Dorsolateral prefrontal cortex (tissue), 122 donors: ENCODE measurements at places on chromosomes 1 and 21.

- DNase-seq, result no peak
Measured at GRCh38 chr1:171252482-171252881, 4.2 kb downstream of the FMO1 start.

GRCh38 chr1:69613414-69613813 is 45.7 kb downstream of the LRRC7 start:
- no peak for DNase-seq

GRCh38 chr1:11598461-11598860 is 55.8 kb downstream of the FBXO2 start:
- DNase-seq, result no peak

DNA sequence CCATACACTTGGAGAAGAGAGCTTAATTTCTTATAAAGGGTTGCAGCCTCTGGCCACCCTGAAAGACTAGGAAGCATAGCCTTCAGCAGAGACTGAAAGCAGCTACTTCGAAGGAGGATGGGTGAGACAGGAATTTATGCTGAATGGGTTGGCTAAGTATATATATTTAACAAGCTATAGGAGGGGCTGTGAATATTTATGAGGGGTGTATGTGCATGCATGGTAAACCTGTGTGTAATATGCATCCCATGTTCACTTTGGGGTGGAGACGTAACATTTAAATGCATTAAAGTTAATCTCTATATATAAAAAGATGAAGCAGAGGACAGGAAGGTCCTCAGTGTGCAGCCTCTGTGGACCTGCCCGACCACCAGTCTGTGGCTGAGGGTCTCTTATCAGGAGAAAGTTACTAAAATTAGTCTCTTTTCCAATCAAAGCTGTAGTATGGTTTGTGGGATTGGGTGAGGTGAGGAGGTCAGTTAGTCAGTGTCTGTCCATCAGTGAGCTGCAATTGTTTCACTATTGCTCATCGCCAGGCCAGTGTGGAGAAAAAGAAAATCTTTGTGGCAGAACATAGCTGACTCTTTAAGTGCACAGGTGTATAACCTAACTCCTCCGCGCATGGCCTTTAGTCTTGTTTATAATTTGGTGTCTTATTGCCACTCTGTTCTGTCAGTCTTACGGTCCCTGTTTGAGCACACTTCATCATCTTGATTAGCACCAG is 35.4 kb upstream of the DSCAM start:
- no peak for DNase-seq

- DNase-seq, result no peak
Measured at GRCh38 chr1:58089898-58090534, 456.5 kb downstream of the OMA1 start.

DNA sequence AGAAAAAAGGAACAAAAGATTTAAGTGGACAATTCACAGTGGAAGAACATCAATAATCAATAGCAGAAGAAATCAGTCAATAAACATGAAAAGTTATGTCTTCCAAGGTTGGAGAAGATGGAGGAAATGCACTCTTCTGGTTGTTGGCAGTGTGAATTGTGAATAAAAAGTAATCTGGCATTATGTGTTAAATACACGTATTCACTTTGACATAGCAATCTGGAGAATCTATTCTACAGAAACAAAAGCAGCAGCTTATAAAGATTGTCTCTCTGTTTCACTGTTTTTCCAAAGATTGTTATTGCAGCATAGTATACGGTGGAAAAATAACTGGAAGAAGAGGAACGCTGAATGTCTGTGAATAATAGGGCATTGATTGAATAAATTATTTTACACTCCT is 169.4 kb downstream of the NEK7 start:
- no peak for DNase-seq

- no peak for DNase-seq
Measured at GRCh38 chr1:237891979-237892378, 1.3 kb upstream of the ZP4 start.
